GM19239 (cell line): ENCODE measurements at places on chromosomes 2 and 18.

- DNase-seq, result no peak
Measured at GRCh38 chr18:75350512-75350839, 77.0 kb downstream of the SMIM21 start.

DNA sequence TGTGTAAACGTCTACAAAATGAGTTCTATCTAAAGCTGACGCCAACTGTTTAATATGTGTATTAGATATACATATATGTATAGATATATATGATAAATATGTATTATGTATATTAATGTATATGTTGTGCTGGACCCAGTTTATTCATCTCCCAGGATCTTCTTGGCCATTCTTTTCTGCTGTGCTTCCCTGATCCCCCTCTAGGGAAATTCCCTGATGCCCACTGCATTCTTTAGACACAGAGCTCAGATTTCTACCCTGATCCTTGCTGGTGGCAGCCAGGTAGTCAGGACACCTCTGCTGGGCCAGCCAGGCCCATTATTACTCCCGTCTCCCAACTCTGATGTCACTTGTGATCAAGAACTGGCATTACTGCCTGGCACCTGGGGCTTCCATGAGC, 292.0 kb downstream of the PTPRM start:
- DNase-seq, result no peak

GRCh38 chr2:143493339-143493738, 364.1 kb downstream of the ARHGAP15 start:
- DNase-seq, result no peak

- DNase-seq, result no peak
Measured at GRCh38 chr2:28293416-28293815, 99.2 kb upstream of the FOSL2 start.

DNA sequence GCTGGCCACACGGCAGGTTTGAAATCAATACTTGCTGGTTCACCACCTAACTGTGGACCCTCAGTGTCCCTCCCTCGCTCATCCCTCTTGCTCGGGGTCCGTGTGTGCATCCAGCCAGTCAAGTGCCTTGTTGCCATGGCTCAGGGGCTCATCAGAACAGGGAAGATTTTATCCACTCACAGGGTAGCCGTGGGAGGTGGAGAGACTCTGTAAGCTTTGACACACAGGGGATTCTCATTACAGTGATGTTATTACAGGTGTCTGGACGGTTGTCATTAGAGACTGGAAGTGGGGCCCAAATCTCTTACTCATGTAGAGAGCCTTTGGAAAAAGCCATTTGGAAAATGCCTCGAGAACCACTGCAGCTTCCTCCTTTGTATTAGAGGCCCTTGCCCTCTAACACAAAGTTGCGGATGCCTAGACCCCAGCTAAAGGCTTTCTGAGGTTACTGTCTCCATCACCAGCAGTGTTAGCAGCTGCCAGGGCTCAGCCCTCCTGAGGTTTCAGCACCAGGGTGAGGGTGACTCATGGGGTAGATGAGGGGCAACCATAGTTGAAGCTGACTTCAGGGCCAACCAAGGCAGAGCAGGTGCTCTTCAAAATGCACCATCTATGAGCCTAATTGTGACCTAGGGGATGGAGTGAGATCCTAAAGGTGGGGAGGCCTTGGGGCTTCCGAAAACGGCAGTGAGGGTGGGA, 195.6 kb downstream of the CLIP4 start:
- DNase-seq, result no peak
